ENCODE measurements at places on chromosomes 13 and 19. TPM values are rescaled to one million over a fixed set of nuclear protein-coding genes. Genes with fewer than 3 reads are reported as not detected.

- DNase-seq: no peak
Measured at GRCh38 chr19:38055010-38055409, 148.0 kb downstream of the SIPA1L3 start.

- peak; percentile 60 for DNase-seq
Measured at GRCh38 chr13:110150384-110151101, 156.4 kb downstream of the COL4A1 start.

The PNMA8B gene
- total RNA-seq: 1.9 TPM

The FUZ gene
- total RNA-seq: 9.8 TPM

The FLT3LG gene
- not detected for total RNA-seq

The HMG20B gene
- 63.8 TPM for total RNA-seq
